Activated naive CD4-positive, alpha-beta T cell (primary cell): ENCODE measurements at places on chromosomes 1 and 21.

- no peak for DNase-seq
Measured at GRCh38 chr1:38246955-38247952, 200.7 kb upstream of the POU3F1 start.

DNA sequence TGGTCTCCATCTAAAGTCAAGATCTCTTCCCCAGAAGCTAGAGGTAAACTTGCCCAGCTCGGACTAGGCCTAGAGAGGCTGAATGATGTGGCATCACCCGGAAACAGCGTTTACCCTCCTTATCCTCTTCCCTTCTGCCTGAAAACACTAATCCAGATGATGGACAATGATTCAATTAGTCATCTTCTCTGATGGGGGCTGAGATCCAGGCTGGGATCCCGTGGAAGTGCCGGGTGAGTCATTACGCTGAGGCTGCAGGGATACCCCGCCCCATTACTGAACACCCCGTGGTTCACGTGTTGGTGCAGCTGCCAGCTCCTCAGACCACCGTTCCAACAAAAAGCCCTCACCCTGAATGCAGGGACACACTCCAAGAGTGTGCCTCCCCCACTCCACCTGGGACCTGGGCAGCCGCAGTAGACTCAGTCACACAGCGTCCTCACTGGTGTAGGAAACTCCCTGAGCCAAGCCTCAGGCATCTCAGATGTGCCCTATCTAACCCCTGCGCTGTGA, 2.0 kb downstream of the S100A6 start:
- no peak for DNase-seq

GRCh38 chr1:210688512-210689234, 360.0 kb downstream of the HHAT start:
- DNase-seq, result no peak

- DNase-seq, result no peak
Measured at GRCh38 chr1:54327386-54328065, 78.7 kb downstream of the SSBP3 start.

GRCh38 chr1:209885403-209886218, 52.4 kb upstream of the SYT14 start:
- no peak for DNase-seq

GRCh38 chr1:180854001-180854400, 58.7 kb upstream of the KIAA1614 start:
- DNase-seq, result no peak

- no peak for DNase-seq
Measured at GRCh38 chr1:231216498-231216897, 24.5 kb upstream of the GNPAT start.

DNA sequence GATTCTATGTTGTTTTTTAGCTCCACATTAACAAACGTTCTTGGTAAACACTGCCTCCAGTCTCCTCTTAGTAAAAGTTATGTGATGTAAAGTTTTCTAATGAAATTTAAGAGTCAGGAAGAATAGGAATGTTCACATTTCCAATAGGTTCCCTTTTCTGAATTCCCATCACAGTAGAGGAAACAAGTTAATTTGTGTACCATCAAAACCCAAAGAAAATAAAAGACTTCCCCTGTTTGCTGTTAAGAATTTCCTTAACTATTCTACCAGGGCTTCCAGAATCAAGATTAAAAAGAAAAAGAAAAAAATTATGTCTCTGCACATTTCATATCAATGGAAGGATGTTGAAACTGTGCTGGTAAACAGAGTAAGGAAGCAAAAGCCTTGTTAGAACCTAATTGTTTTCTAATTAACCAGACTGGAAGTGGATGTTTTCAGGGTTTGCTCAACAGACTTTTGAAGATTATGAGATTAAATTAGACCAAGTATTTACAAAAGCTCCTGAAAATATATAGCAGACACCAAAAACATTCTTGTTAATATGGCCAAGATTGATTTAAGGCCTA, 43.4 kb upstream of the PALMD start:
- DNase-seq, result no peak

GRCh38 chr1:243313635-243314536, 58.0 kb downstream of the SDCCAG8 start:
- no peak for DNase-seq

DNA sequence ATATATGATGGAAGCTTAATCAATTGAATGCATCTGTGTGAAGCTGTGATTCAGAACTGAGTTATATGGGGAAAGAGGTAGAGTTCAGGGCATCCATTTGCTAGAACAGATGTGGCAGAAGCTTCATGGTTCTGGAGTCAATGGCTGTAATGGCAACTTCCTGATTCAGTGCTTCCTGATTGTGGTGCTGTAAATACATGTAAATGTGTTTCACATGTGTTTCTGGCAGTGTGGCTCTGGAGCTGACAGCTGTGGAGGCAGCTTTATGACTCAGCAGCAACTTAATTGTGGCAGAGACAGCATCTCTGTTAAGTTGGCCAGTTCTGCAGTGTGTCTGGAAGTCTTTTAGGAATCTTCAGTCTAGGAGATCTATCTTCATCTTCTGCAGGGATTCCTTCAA, 226.6 kb upstream of the ZRANB2 start:
- DNase-seq, result no peak

GRCh38 chr1:41707793-41708192, 210.9 kb downstream of the HIVEP3 start:
- DNase-seq, result no peak

- no peak for DNase-seq
Measured at GRCh38 chr1:176379626-176380339, 83.2 kb upstream of the PAPPA2 start.

GRCh38 chr1:182259229-182259872, 132.2 kb downstream of the GLUL start:
- DNase-seq, result peak; percentile 35

DNA sequence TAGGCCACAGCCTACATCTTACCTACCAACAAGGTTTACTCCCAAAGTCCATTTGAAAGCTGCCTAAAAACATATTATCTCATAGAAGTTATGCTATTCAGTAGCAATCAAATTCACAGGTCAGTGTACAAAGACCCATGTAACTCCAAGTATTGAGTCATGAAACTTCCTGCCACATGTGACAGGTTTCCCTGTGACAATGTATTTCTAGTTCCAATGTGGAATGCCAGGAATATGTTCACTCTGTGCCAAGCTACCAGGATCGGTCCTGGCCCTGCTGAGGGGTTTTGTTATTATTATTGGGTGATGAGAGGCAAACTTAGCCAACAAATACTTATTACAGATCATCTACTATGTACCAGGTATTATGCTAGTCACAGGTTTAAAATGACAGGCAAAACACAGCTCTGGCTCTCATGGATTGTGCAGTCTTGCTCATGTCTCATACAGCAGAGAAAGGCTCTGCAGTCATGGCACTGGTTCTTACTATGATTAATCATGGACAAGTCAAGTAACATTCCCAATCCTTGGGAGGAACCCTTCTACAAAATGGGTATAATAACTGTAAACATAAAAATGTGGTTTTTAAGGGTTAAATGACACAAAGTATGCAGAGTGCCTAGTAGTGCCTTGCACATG, 22.5 kb downstream of the DPH5 start:
- no peak for DNase-seq

DNA sequence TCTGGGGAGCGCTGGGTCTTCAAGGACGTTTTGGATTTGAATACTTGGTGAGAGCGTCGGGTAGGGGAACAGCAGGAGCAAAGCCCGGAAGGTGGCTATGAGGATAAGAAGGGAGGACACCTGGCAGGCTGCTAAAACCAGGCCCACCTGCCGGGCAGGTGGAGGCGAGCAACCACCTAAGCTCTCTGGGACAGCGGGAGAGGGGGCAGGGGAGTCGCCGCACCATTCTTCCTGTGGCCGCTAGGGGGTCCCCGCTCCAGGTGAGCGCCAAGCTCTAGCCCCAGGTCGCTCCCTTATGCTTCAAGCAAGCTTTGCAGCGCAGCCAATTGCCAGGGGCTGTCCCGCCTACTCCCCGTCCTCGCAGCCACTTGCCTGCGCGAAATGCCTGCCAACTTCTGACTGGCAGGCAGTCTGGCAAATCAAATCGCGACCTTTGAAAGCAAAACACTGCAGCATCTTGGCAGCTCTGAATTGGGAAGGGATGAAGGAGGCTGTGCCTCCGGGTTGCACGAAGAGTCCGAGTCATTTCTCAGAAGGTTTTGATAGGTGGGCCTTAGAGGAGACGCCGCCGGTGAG, at the start of gene NIPAL3:
TSS of gene NIPAL3 (plus strand) at position 469 of the 576 bp plus-strand sequence. CDS start 3,746 bp downstream, outside the sequence.
- peak; percentile 92 for DNase-seq

GRCh38 chr1:172820475-172821158, 161.7 kb downstream of the FASLG start:
- no peak for DNase-seq

- DNase-seq, result no peak
Measured at GRCh38 chr1:178606839-178607238, 93.9 kb downstream of the TEX35 start.

DNA sequence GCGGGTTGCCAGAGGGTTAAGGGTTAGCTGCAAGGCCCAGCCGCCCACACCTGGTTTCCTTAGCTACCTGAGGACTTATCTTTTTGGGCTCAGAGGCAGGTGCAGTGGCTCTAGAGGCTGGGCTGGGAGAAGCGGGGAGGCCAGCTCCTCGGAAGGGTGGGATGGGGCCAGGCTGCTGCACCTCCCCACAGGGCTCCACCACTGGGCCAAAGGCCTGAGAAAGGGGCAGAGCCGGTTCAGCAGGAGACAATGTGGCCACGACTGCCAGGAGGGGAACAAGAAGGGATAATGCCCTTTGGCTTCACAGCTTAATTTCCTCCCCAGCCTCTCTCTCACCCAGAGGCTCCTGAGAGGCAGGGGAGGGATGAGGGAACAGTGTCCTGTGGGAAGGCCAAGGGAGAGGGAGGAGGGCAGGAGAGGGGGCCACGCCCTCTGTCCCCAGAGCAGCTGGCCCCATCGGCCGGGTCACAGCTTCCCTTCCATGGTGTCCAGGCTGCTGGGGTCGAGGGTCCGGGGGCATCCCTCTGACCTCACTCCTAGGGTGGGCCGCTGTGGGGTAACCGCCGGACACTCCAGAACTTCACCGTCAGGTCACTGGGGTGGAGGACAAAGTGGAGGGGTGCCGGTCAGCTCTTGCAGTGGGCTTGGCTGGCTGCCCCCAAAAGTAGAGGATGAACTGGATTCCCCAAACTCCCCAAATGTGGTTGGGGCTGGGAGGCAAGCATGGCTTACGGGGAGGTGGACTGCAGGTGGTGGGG, 50.4 kb downstream of the KIF21B start:
- no peak for DNase-seq

DNA sequence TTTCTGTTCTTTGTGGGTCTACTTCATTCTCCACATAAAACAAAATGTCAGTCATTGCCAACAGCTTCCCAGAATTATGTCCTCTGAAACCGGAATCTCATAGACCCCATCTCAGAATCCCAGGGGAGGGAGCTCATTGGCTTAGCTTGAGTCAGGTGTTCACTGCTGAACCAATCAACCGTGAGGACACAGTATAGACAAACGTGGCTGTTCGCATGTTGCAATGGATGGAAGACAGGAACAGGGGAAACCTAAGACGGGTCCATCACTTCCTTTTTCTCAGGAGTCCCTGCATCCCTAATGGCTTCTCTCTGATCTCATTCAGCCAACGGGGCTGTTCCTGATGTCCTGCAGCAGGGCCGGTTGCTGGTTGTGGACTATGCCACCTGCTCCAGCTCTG, 9.1 kb downstream of the CELA2A start:
- DNase-seq, result no peak

DNA sequence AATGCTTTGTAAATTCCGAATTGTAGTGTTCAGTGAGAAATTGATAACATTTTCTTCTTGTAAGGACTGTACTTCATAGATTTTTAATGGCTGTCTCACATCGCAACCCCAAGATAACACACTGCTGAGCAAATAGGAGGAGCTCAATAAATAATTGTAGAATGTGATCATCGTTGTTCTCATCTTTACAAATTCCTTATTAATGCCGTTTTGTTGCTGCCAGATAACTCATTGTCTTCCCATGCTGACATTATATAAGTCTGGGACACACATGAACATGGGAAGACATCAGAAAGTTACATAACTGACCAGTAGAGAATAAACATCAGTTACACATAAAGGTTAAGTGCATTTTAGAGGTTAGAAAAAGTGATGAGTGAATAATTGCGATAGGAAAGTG, 46.4 kb upstream of the TSPAN2 start:
- DNase-seq, result no peak

DNA sequence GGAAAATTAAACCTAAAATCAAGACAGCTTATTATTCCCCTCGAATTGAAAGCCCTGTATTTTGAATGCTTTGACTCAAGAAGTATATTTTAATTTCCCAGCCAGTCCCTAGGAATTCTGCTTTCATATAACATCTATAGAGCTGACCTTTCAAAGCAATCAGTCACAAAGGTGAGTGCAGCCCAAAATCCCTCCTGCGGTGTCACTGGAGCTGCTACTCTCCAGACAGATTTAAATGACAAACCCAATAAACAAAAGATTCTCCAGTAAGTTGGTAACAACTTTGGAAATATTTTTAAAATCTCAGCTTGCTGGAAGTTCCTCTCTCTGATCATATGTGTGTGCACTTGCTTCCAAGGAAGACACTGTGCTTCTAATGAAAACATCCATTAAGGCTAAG, 14.7 kb downstream of the PLPP3 start:
- no peak for DNase-seq

DNA sequence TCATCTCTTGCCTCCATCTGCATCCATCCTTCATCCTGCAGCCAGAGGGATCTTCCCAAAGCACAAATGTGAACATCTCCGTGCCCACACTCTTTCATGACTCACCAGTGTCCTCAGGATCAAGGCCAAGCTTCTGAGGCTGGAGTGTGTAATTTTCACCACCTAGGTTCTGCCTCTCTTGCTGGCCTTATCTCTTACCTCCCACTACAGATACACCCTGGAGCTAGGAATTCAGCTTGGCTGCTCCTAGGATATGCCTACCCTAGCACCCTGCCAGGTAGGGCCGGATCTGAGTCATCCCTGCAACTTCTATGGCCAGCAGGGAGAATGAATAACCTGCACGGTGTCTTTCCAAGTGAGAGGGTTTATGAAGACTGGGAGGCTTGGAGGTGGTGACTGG, 208.7 kb upstream of the CSF3R start:
- no peak for DNase-seq

DNA sequence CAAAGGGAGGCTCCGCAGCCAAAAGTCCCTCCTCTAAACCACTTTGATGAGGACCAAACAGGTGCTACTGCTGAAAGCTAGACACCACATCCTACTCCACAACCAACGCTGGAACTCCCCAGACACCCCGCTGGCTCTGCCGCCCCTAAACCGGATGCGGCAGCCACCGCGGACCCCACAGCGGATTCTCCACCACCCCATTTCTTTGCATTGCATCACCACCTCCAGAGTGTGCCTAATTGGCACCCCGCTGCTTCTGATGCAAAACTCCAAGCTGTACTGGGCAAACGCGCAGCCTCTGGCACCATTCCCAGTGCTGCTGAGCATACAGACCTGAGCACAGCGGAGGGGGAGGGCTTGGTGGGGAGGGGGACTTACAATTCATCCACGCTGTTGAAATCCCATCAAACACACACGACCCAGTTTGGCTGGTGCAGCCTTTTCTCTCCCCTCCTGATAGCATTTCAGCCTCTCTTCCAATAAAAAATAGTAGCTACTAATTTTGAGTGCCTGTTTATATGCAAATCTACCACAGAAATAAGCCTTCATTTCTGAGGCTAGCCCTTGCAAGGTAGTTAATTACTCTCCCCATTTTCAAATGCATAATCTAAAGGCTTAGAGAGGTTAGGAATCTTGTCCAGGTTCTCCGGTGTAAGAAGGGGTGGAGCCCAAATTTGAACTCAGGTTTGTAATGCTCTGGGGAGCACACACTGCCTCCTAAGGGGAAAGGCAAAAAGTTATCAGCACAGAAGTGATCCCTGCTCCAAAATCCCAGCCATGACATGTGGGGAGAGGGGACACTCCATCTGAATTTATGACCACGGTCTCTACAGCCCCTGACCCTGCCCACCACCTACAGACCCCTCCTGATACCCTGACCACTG, 12.2 kb upstream of the RGS16 start:
- peak; percentile 24 for DNase-seq

GRCh38 chr1:56477164-56478111, 101.9 kb downstream of the PLPP3 start:
- no peak for DNase-seq
